Stimulated activated CD4-positive, alpha-beta T cell treated with anti-CD3 and anti-CD28 coated beads, Interleukin-12 subunit alpha, Interleukin-12 subunit beta, amount 100 ng/mL, for 4 hours (primary cell): ENCODE measurements at places on chromosomes 3 and 15.
A peak's percentile ranks its signal among the peaks of the same experiment; 100 is the strongest.

DNA sequence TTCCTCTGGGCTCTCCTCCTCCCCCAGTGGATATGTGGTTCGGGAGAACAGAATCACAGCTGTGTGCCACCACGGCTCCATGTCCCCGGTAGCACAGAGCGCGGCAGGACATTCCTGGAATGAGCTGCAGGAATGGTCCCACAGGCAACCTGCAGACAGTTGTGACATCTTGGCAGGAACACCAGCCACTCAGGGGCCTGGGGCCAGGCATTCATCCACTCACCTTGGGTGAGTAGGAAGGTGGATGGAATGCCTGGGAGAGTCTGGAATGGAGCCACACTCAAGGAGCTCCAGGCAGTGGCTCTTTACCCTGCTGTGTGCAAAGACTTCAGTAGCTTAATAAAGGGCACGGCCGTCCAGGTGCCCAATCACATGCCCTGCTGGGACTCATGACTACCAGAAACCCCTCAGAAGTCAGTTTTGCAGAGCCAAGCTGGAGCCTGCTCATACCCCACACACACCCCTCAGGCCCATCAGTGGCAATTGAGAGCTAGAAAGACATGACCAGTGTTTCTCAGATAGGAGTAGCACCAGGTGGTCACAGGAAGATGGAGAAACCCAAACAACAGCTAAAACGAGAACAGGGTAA is 117.3 kb upstream of the PRR20G start:
- DNase-seq = no peak

DNA sequence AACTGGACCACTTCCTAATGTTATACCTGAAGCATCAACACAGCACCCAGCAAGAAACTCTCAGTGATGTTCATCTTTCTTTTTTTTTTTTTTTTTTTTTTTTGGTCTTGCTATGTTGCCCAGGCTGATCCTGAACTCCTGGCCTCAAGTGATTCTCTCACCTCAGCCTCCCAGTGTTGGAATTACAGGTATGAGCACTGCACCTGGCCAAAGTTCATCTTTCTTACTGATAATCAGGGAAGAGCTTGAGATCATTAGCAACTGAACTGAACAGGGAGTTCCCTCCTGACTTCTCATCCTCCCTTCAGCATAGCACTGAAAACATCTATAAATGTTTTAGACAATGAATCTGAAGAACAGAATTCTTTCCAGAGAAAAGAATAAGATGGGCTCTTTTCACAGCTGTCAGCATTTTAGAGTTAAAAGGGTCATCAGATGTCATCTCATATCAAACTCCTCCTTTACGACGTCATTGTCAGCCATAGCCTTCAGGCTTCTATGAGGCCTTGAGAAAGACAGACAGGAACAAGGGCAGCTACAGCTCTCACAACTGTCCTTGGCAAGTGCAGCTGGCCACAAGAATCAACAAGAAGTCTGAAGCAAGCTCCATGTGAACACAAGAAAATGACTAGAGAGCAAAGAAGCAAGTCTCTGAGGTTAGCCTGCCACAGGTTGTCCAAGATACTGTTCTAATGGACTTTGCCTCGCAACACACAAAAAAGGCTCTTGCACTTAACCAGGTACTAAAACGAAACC is 33.8 kb downstream of the SCAP start:
- no peak for DNase-seq

- no peak for DNase-seq
Measured at GRCh38 chr15:58870451-58870850, 63.0 kb downstream of the SLTM start.

DNA sequence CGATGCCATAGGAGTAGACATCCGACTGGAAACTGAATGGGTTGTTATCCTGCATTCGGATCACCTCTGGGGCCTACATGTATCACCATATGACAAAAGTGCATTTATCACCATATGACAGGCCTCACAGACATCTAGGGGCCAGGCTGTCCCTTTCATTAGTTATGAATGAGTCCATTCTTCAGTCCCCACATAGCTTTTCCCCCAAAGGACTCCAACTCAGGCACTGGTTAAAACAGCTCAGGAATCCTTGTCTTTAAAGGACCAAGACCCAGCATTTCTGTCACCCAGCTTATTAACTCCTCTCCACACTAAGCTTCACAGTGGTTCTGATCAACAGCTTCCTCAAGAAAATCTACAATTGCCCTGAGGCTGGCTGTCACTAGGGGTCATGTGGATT is 28.3 kb downstream of the MKRN2 start:
- no peak for DNase-seq

GRCh38 chr3:114110439-114110838 is 53.9 kb downstream of the QTRT2 start:
- DNase-seq = no peak

GRCh38 chr3:48232232-48232631 is 8.7 kb upstream of the ZNF589 start:
- no peak for DNase-seq

DNA sequence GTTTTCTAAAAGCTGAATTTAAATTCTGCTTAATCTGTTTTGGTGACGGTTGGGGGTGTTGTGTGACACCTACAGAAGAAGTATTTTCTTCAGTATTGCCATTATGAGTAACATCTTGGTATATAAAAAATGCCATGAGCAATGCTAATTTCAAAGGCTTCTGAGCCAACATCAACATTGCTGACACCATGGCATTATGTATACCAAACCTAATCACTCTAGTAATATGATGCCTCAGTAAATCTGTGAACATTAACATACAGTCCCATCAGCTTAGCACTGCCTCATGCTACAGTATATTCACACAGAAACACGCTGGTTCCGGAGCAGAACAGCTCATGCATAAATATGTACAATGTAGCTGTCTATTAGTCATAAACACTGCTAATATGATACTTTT is 75.8 kb downstream of the ZPLD1 start:
- DNase-seq = no peak

- no peak for DNase-seq
Measured at GRCh38 chr3:23253214-23253613, 50.1 kb downstream of the UBE2E2 start.

- DNase-seq = no peak
Measured at GRCh38 chr3:31748281-31748932, 215.7 kb downstream of the STT3B start.

DNA sequence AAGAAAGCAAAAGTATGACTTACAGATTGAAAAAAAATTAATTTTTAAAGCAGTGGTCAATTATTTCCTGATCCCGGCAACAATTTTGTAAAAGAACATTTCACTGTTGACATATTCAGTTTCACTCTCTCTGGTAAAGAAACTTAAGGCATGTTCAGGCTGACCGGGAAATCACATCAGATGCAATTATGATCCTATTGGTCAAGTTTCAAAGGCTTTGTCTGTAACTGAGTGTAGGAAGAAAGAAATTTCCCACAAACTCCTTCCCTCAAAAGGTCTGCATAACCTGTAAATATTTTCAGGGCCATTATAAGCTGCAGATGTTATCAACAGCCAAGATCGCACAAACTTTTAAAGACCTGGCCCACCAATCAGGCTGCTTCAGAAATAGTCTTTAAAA is 205.4 kb upstream of the IGF1R start:
- DNase-seq = no peak

- no peak for DNase-seq
Measured at GRCh38 chr3:72904163-72904562, 16.3 kb downstream of the GXYLT2 start.

- peak; percentile 36 for DNase-seq
Measured at GRCh38 chr15:101121511-101122090, 130.2 kb downstream of the CHSY1 start.

DNA sequence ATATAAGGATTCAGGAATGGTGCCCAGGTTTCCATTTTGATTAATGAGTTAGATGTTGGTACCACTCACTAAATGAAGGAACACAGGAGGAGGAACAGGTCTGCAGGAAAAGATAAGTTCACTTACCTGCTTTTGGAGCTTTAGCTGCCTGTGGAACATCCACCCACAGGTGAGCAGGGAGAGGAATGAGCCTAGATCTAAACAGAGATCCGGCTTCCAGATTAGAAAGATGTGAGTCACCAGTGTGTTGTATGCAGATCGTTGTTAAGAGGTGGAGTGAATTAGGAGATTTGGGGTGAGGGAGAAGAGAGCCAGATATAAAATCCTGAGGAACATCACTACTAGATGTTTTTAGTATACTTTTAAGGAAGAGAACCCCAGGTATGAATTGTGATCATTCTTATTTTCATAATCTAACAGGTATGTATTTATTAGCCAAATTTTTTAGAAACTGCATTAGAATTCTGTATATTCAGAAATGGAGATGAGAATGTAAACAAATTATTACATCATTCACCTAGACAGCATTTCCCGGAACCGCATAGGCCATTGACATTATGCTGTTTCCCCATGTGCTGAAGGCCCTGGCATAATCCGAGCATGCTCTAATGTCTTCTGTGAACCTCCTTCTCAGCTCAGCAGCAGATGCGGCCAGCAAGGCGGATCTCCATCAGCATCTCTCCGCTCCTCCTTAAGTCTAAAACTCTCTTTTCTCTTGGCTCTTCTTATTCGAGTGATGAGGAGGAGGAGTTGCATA is 118.2 kb downstream of the KLHL25 start:
- DNase-seq = no peak

DNA sequence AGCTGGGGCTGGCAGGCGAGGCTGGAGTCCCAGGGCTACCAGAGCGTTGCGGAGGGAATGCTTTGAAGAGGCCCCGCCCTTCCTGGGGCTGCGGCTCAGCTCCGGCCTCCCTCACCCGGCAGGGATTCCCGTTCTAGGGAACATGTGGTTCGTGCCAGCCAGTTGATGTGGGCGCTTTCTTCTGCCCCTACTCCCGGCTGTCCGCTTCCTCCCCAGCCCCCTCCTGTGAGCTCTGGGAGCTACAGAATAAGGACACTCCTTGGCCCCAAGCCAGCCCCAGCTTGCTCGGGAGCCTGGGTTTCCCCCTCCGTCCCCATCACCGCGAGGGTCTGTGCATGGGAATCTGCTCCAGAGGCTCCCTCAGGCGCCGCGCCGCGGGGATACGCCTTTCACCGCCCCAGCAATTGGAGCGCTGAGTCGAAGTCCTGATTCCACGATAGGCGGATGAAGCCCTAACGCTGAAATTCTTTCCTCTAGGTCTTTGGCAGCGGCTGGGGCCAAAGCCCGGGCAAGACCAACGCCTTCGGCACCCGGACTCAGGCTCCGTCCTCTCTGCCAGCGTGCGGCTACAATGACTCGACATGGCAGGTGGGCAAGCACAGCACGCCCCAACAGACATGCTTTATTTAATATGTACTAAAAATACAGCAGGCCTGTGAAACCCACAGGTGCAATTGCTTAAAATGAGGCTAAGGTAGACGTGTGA is 69.5 kb downstream of the KLF15 start:
- no peak for DNase-seq

DNA sequence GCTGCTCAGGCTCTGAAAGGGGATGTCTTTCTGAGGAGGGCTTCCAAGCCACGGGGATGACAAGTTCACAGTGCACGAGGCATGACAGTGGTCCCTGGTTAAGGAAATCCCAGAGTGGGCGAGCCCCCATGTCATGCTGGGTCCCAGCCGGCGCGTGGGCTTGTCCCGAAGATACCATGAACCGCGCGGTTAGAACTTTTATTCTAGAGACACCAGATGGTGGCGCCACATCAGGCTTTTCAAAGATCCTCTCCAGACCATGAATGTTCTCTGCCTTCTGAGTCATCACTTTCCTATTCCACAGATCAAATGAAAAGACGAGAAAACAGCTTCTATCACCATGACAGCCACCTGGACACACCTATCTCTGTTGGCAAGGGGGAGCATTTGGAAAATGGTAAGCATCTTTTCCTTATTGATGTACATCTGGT is 227.8 kb upstream of the LYSMD4 start:
- DNase-seq = no peak

- DNase-seq = no peak
Measured at GRCh38 chr3:42216931-42217333, 49.1 kb downstream of the CCK start.

- no peak for DNase-seq
Measured at GRCh38 chr3:44478606-44479094, 1.2 kb upstream of the ZNF445 start.

GRCh38 chr3:129409541-129409940 is 18.9 kb downstream of the EFCAB12 start:
- DNase-seq = no peak

DNA sequence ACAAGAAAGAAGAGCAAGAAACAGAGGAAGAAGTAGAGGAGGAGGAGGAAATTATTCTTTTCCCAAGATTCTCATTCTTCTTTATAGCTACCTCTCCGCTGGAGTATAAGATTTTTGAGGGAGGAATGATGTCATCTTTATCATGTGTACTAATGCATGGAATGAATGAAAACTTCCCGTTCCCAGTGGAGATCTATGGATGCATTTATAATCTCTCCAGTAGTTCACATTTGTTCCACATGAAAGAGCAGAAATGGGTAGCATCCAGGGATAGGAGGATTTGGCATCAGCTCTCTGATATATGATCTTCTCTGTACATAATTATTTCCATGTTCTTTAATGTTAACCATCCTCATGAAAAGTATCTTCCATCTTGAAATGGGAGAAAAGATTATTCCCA is 244.4 kb downstream of the ADAMTSL3 start:
- no peak for DNase-seq
